H4 (cell line): ENCODE measurements at places on chromosomes 1 and 21.

DNA sequence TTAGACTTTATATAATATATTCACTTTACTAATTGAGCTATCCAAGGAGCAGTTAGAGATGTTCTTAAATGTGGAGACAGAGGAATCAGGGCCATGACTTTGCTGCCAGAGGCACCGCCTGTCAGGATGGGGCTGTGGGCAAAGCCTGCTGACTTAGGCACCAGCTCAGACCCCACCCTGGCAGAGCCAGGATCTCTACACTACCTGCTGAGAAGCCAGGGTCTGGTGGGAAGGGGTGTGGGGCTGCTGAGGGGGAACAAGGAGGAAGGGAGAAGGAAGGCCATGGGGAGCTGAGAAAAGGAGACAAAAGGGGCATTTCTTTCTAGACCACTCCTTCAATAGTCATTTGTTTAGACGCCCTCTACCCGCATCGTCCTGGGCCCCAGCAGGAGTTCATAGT, 104.8 kb downstream of the TMEM53 start:
- DNase-seq: no peak

DNA sequence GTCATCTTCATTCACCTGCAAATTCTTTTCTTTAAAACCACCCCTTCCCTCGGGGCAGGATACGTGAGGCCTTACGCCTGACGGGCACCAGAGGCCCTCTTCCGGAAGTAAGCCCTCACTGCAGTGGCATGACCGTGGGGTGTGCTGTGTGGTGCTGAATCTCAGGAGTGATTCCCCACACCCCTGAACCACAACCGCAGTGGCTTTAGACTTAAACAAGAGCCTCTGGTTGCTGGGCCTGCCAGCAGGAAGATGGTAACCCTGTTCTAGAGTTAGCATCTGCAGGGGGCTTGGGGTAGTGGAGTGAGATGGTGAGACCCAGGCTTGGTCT, 12.1 kb downstream of the BSND start:
- no peak for DNase-seq

DNA sequence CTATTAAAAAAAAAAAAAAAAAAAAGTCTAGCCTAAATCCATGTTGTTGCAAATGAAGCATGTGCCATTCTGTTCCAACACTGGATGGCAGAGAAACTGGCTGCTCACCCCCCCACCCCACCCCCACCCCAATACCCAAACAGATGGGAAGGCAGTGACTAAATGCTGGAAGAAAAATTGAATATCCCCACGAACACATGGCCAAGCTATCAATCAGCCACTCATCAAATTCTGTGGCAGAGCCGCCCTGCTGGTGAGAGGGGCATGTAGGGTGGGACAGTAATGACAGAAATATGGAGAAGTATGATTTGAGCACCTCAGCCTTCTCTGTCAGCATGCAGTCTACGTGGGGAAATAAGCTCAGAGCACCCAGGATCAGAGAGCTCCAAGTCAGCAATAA, 34.1 kb downstream of the OPTC start:
- no peak for DNase-seq

DNA sequence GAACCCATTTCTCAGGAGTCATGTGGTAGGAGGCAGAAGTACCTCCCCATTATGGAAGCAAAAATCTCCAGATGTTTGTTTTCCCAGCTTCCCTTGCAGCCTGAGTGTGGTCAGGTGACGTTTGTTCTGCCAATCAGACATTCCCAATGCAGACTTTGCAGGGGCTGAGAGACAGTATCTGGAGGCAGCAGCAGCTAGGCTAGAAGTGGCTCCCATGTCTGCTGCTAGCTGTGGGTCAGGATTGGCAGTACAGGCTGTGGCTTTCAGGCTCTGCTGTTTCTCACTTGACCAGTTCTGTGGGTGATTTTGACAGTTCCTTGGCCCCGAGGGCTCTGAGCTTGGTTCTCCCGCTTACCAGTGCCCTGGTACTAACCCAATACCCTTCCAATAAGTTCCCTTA, 58.6 kb upstream of the NBPF3 start:
- DNase-seq: no peak

DNA sequence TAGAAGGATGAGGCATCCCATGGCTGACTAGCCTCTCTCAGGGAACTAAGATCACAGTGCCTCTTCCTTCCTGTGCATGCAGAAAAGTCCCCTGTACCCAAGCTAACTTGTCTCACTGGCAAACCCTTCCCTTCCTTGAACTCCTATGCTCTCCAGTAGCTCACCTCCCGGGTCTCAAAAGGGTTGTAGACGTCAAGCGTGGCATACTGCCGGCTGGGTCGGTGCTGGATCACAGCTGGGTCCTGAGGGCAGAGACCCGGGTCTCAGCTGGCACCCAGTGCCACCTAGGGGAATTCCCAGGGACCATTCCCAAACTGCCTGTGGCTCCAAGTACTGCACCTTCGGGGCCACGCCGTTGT, 688 bp downstream of the SCAMP3 start:
- no peak for DNase-seq
